ENCODE measurements at places on chromosomes 2 and 18.

DNA sequence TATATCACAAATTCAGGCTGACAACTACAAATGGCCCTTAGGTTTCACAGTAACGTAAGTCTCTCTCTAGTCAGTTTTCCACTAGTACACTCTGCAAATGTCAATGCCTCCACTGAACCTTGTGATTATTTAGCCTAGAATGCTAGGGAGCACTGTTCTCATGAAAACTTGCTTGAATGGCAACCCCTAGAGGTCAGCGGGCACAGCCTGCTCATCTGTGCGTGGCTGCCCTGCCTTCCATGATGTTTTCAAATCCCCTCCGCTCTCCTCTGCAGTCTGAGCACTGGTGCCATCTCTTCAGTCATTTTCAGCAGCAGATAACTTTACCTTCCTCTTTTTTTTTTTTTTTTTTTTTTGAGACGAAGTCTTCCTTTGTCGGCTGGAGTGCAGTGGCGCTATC lies 84.1 kb upstream of the GULP1 start:
- DNase-seq: no peak

- no peak for DNase-seq
These were observed 1110.3 kb upstream of the KLHL29 start for GRCh38 chr2:22274661-22275060.

DNA sequence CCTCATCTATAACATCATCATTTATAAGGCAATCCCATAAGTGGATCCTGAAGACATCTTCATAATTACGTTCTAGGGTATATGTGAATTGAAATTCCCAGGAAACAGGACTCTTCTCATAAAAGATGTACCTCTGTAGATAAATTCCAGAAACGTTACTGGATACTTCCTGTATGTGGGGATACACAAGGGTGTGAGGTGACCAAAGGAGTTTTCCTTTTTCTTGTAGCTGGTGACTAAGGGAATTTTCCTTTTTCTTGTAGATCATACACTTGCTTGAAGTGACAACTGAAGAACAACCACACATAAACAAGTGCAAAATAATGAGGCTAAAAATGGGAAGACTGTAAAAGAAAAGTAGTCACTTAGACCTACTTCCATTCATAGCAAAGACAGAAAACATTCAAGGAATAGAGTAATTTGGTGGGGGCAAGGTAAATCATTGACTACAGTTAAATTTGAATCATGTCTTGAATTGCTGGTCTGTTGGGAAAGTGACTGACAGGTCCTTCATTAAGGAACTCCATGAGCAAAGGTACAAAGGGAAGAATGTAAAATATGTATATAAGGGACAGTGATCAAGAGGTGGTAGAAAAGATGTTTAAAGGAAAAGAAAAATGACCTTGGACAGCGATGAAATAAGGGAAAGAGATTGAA lies 53.2 kb upstream of the UBE2E3 start:
- DNase-seq: no peak

DNA sequence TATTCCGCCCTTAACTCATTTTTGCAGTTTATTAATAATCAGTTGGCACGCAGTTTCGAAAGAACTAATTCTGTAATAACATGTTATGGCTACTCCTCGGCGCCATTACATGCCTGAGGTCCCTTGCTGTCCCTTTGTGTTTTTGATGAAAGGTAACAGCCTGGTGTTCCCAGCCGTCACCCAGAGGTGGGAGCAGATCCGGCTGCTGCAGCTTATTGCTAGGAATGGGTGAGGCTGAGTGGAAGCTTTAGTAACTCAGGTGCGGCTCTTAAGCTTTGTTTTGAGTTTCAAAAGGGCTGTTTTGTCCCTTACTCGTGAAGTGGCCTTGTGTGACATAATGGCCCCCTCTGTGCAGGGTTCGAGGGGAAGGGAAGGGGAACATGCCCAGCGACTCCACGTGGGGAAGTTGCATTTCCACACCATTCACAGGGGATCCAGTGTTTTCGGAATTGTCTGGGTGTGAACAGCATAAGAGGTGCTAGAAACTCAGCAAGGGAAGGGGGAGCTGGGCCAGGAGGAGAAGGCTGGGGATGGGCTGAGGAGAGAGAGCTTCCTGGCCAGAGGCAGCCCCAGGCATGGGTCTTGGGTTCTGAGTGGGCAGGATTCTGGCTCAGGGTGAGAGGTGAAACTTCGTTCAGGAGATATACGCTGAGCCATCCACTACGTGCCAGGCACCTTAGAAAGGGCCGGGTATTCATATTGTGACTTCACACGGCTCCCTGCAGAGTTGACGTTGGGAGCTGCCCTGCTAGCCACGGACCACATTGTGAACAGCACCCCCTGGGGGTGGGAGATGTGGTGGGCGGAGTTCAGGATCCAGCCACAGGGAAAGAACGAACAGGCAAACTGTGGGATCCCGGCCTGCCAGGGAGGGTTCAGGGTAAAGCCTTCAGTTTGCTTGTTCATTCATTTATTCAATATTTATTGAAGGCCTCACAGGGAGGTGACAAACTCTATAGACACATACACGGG lies 84.4 kb downstream of the TGOLN2 start:
- no peak for DNase-seq

- DNase-seq: no peak
These were observed 400.3 kb upstream of the TRIB2 start for GRCh38 chr2:12316476-12316875.

GRCh38 chr2:70942396-70943204 lies 6.9 kb downstream of the ATP6V1B1 start:
- DNase-seq: no peak
